ENCODE measurements at places on chromosomes 13 and 19.

DNA sequence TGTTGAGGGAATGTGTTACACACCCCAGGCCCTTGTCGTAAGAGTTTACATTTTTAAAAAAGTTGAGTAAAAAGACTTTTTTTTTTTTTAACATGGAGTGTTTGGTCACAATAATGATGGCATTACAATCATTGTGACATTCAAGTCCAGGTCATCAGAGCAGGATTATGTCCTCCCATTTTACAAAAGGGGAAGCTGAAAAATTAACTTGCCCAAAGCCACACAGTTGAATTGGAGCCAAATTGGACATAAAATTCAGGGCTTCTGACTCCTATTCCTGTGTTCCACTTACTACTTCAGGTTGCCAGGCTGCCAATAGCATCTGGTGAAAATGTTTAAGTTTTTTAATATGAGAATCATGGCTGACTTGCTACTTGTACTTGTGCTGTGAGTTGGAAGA lies 49.3 kb downstream of the DLEU7 start:
- DNase-seq = no peak

DNA sequence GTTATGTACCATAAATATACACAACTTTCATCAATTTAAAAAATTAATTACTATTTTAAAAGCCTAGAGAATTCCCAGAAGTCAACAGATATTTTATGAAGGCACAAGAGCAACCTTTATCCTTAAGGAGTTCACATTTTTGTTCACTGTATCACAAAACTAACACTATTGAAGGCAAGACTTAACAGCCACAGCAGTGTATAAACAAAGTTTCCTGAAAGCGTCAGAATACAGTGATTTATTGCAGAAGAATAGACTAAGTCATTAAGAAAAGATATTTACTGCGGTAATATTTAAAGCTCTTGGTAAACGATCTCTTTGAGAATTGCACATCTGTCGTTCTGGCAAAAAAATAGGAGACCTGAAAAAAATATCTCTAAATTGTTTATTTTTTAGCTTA lies 419.3 kb upstream of the NBEA start:
- no peak for DNase-seq

- DNase-seq = no peak
These were observed 598.0 kb downstream of the EFNB2 start for GRCh38 chr13:105937451-105937850.

DNA sequence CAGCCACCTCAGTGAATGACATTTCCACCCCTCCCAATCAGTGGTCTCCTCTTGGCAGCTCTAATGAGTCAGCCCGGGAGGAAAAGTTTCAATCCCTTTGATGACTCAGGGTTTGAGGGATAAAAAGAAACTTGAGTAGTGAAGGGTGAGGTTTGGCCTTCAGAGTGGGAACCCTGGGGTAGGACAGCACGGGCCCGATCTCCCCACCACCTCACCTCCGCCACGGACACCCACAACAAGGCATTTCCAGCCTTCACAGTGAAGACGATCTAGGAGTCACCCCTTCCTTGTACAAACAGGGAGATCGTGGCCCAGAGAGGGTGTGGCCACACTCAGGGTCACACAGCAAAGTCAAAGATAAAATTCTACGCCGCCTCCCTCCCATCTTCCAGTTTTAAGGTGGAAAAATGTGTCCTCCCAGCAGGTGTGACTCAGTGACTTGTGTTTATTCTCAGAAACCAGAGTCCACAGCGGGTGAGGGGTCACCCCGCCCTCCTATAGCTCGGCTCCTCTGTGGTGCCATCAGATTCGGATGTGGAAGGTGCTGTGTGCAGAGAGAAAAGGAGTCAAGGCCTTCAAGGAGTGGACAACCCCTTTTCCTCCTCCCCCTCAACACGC lies 12.3 kb downstream of the CIB3 start:
- no peak for DNase-seq

DNA sequence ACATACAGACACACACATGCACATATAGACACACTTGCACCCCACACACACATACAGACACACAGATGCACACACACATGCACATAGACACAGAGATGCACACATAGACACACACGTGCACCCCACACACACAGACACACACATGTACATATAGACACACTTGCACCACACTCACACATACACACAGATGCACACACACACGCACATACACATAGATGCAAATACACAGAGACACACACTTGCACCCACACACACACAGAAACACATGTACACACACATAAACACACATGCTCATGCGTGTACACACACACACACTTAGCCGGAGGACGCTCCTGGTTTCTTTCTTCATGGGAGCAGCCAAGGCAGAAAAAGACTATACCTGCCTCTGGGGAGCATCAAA lies 10.0 kb downstream of the COL4A2 start:
- DNase-seq = no peak

DNA sequence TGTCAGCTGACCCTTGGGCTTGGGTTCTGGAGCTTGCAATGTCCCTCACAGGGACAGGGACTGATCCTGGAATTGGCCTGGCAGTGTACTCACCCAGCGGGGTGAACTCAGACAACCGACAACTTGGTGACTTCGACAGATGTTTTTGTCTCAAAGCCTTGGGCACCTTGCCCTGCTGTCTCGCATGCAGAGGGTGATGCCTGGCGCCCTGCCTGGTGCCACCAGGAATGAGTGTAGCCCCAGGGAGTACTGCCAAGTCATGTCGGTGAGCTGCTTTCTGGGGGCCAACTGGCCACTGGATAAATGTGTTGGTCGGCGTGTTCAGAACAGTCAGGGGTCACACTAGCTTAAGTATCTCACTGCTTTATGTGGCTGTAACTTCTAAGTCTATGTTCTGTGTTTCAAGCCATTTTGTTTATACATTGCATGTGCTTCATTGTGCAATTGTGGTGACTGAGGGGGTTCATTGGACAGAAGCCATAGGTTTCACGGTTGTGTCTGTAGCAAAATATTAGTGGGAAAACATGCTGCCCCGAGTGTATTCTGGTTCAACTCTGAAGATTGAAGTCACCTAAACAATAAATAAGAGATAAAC lies 96.3 kb upstream of the TNFSF11 start:
- no peak for DNase-seq

- DNase-seq = no peak
These were observed 13.8 kb downstream of the ATP11A start for GRCh38 chr13:112703449-112704284.

DNA sequence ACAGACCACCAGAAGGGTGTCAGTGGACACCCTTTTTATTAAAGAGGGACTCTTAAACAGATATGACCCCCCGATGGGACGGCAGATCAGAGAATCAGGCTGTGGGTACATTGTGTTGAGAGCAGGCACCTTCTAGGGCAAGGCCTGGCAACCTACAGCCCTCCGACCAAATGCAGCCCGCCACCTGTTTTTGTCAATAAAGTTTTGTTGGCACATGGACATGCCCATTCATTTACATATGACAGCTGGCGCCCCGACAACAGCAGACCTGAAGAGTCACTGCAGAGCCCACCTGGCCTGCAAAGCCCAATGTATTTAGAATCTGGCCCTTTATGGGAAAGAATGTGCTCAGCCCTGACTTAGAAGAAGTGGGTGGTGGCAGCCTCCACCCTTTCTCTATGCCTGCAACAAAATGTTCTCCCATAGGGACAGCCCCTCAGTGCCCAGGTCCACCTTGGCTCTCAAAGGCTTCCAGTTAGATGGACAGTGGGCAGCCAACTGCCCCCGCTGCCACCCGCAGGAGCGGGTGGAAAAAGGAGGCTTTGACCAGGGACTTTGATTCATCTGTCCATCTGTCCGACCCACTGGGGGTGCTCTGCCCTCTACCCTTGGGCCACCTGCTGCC lies 184.9 kb downstream of the PTPRS start:
- DNase-seq = no peak

DNA sequence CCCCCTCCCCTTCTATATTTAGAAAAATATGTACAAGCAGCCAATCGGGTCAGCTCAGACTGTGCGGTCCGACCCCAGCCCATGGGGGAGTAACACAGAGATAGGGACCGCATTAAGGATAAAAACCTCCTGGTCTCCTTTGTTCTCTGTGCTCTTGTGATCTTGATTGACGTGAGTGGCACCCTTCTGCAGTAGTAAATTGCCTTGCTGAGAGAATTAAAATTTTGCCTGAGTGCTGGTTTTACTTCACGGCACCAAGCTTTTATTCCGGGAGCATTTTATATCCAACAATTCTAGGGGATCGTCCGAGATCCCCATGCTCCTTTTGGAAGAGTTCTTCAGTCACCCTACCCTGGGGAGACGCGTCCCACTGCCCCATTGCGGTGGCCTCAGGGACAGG lies 7.0 kb upstream of the ZNF69 start:
- DNase-seq = no peak

DNA sequence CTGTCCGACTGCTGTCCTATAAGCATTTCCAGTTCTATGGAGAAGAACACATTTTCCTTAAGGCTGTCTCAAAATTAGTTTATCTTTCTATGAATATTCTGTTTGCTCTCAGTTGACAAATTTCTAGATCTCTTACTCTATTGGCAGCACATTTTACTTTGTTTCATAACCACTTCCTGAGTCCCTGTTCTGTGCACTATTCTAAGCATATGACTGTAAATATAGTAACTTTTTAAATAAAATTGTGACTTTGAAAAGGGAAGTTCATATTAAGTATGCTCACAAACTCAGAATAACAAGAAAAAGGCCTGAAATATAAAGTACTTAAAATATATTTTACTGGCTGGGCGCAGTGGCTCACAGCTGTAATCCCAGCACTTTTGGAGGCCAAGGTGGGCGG lies 56.5 kb upstream of the HTR2A start:
- DNase-seq = no peak

Measured in esophagus squamous epithelium (tissue), 5 donors.